ENCODE measurements at places on chromosomes 12 and 14.
A peak's percentile ranks its signal among the peaks of the same experiment; 100 is the strongest.

- no peak for DNase-seq
Measured at GRCh38 chr12:53660041-53660440, 15.8 kb downstream of the ATP5MC2 start.

DNA sequence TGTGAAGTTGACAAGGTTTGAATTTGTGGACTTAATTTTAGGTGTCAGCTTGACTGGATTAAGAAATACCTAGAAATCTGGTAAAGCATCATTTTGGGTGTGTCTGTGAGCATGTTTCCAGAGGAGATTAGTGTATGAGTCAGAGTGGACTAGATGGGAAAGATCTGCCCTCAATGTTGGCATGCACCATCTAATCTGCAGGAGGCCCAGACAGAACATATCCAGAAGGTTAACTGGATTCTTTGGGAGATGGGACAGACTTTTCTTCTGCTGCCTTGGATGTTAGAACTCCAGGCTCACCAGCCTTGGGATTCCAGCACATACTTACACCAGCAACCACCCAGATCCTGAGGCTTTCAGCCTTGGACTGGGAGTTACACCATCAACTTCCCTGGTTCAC is 14.1 kb downstream of the SGPP1 start:
- no peak for DNase-seq

GRCh38 chr12:38691164-38691563 is 214.2 kb downstream of the CPNE8 start:
- DNase-seq, result no peak

- no peak for DNase-seq
Measured at GRCh38 chr14:65095633-65096205, 6.6 kb downstream of the MAX start.

- DNase-seq, result no peak
Measured at GRCh38 chr12:90254796-90255195, 546.2 kb upstream of the ATP2B1 start.

DNA sequence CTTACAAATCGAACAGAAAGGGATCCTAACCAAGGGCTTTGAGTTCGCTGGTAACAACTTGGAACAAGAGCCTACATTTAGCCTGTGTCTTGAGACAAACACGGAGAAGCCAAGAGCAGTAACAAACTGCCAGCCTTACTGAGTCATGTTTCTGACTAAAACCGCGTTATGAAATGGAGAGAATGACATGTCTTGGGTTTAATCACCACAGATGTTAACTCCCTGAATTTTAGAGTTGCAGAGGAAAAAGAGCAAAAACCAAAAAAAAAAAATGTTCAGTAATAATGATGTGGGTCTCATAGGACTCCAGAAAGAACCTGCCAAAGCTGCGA is 1.0 kb downstream of the BLTP3B start:
- DNase-seq, result no peak

DNA sequence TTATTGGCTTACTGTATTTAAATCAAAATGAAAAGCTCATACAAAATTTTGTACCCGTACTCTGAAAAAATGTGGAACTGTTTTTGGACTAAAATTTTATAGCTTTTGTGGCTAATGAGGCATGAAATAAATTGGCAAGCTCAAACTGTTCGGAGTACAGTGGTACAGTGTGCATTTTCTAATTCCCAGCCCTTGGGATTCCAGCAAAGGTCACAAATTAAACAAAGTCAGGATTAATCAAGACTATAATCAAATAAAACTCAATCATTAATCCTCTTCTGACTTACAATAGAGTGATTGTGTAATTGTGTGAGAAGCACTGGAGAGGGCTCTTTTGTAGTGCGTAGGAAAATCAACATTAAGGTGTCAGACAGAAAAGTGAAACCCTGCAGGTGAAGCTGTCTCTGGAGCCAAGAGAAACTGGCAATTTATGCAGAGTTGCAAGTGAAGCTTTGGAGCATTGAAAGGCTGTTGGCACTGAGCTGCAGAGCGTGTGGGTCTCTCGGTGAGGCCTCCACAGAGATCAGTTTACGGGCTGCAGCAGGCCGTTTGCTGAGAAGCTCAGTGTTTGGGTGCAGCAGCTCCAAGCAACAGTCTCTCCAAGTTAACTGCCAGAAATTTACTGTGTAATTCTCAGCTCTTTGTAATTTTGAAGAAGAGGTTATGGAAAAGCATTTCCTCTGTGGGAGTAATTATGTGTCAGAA is 275.9 kb downstream of the FBXL14 start:
- no peak for DNase-seq

GRCh38 chr12:8018666-8019581 is 13.6 kb upstream of the FOXJ2 start:
- DNase-seq, result no peak

DNA sequence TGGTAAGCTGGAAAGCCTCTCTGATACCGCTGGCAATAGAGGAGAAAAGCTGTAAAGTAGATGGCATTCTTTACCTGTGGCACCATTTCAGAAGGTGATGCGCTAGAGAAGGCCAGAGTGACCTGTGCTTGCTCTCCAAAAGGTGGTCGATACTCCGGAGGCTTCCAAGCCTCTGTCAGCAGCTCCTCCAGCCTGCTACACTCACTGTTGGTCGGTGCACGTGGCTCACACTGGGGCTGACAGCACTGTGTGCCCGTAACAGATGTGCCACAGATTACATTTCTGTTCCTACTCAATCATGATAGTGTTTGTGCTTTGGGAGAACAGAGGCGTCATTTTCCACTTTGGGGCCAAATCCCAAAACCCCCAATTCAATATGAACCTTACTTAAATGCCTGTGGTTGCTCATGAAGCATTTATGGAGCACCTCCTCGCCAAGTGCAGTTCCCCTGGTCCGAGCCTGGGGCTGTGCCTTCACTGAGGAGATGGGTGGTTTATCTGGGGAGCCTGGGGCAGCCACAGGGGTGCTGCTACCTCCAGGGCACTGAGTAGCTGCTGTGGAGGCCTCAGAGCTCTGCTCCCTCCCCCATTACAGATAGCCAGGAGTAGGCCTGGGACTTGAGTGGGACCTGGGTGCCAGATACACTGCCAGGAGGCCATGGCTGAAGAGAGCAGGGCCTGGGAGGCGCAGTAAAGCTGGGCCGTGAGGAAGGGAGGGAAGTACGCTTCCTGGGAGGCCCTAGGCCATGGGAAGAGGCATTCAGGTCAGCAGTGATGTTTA is 26.8 kb downstream of the CCNK start:
- peak; percentile 14 for DNase-seq

- DNase-seq, result no peak
Measured at GRCh38 chr12:91094032-91094662, 17.1 kb downstream of the LUM start.

GRCh38 chr12:100936661-100937060 is 142.1 kb downstream of the ANO4 start:
- DNase-seq, result no peak

DNA sequence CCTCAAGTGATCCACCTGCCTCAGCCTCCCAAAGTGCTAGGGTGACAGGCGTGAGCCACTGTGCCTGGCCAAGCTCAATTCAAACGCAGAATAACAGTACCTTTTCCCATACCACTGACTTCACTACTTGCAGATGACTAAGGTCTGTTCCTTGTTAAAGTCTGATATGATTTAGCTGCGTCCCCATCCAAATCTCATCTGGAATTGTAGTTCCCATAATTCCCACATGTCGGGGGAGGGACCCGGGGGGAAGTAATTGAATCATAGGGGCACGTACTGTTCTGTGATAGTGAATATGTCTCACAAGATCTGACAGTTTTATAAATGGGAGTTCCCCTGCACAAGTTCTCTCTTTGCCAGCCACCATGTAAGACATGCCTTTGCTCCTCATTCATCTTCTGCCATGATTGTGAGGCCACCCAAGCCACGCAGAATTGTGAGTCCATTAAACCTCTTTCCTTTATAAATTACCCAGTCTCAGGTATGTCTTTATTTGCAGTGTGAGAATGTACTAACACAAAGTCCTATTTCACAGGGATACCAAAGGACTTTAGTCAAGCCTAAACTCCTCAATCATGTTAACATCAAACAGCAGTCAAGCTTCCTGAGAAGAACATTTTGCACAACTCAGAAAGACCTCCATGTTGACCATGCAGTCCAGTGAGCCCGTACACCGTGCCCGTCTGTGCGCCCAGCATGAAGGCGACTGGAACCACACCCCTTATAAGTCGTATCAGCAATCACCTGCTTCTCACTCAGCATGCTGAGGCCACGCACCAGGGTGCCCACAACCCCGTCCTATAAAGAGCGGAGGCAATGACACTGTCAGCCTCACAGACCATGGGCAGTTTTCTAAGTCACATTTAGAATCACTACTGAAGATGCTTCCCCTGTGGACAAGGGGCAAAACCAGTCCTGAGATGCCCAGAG is 36.9 kb downstream of the FOXN3 start:
- DNase-seq, result no peak

DNA sequence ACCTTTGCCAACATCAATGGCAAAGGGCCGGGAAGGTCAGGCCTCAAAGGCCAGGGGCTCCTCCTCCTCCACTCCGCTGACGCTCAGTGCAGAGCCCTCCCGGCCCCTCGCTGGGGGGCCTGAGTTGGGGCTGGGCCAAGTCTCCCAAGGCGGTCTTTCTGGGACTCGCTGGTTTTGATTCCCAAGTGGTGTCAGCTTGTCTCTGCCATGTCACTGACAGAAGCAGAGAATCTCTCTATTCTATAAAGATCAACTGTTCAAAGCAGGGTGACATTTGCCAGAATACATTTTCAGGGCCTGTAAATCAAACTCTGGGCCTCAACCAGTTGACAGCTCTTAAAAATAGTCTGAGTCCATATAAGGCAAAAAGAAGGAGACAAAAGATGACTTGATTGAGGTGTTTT is 75.9 kb downstream of the CCDC88C start:
- DNase-seq, result no peak

DNA sequence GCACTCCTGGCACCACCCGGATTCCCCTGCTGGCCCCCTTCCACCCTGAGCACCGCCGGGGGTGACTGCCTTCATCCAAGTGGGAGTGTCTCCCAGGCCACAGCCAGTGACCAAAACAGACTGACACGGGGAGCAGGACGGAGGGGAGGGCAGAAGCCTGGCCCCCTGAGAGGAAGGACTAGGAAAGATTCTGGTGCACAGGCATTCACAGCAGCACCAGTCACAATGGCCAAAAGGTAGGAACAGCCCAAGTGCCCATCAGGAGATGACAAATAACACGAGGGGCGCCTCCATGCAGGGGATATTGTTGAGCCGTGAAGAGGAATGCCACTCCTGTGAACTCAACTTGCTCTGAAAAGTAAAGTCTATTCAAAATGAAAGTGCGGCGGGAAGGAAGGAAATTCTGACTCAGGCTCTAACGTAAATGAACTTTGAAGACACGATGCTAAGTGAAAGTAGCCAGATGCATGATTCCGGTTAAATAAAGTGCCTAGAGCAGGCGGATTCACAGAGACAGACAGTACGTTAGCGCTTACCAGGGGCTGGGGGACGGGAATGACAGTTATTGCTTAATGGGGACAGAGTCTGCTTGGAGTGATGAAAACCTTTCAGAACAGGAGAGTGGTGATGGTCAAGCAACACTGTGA is 146.1 kb upstream of the NCOR2 start:
- DNase-seq, result peak; percentile 69

DNA sequence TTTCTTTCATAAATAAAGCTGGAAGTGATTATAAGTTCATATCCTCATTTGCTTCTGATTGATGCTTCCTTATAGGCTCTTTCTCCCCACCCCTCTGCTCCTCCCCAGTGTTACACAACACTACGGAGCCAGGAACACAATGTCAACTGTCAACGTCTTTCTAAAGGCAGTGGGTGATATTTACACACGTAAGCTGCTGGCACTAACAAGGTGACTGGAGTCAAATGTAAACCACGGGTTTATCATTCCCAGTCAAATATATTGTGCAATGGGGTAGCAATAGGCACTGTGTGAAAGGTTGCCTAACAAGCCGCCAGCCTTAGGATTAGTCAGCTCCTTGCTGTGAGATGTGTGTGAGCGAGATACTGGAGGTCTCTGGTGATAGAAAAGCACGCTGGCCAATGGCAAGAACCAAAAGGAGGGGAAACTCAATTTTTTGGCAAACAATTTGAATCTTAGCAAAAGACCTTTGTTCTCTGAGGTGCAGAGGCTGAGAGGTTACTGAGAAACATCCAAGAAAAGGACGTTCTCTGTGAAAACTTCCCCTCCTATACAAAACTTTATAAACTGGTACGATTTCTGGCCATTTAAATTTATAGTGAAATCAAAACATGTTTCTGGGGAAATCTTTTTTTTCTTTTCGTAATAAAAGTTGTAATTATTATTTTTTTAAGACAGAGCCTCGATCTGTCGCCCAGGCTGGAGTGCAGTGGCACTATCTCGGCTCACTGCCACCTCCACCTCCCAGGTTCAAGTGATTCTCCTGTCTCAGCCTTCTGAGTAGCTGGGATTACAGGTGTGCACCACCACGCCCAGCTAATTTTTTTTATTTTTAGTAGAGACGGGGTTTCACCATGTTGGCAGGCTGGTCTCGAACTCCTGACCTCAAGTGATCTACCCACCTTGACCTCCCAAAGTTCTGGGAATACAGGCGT is 22.3 kb upstream of the HECTD1 start:
- no peak for DNase-seq

DNA sequence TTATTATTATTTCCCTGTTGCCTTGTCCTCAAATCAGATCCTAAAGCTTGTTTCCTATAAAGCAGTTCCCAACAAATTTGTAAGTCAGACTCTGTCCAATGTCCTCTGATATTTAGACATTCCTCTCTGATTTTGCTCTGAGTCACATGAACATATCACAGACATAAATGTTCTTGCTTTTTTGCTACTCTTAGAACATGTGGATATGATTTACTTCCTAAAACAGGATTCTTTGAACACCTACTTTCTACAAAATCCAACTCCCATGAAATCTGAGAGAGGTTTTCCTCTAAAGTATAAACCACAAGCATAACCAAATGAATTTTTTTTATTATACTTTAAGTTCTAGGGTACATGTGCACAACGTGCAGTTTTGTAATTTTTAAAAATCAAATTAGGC is 181.3 kb upstream of the SLC38A2 start:
- no peak for DNase-seq

DNA sequence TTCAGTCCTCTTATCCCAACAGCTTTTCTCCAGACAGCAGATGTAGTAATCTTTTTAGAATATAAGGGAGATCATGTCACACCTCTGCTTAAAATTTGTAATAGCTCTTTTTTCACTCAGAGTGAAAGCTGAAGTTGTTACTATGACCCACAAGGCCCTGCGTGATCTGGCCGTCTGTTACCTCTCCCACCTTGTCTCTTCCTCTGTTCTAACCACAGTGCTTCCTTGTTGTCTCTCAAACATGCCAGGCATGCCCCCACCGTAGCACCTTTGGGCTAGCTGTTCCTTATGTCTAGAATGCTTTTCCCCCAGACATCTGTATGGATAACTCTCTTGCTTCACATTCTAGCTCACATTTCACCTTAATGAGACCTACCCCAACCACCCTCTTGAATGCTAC is 6.5 kb downstream of the NECAP1 start:
- no peak for DNase-seq

- DNase-seq, result no peak
Measured at GRCh38 chr12:53805791-53806190, 54.0 kb upstream of the CISTR start.

GRCh38 chr14:20618271-20618749 is 23.2 kb downstream of the OR6S1 start:
- DNase-seq, result no peak

- DNase-seq, result no peak
Measured at GRCh38 chr12:115451780-115452736, 768.1 kb upstream of the TBX3 start.

- no peak for DNase-seq
Measured at GRCh38 chr12:80792861-80793260, 76.1 kb downstream of the MYF5 start.

Measured in stimulated activated CD4-positive, alpha-beta T cell treated with anti-CD3 and anti-CD28 coated beads, Interleukin-2, amount 100 ng/mL, for 24 hours (primary cell).